Colonic mucosa (tissue), 4 donors: ENCODE measurements at places on chromosomes 7 and 10.

DNA sequence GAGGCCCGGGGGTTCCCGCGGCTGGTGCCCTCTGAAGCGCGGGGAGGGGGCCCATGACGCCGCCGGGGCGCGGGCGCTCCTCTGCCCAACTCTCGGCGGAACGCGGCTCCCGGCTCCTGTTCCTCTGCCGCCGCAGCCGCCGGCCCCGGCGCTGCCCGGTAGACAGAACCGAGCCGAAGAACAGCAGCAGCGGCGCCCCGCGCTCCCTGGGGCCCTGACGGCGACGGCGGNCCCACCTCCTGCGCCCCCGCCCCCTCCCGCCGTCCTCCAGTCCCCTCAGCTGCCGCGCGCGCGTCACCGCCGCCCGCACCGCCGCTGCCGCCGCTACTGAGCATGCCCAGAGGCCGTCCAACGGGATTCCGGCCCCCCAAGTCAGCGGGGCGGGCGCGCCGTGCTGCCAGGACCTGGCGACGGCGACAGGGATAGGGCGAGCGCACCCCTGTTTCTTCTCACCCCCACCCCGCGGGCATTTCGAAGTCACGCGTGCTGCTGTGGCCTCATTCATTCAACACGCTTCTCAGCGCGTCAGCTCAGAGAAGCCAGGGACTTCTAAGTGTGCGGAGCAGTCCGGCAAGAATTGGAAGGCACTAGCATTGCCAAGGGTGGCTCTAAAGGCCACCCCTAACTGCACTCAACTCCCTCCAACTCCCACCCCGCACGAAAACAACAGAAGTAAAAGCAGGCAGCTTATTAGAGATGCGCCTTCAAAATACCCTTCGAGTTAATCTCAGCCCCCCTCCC, at the start of gene IPMK:
IPMK (minus strand) TSS at position 182 of the 741 bp plus-strand sequence. CDS start 283 bp downstream, outside the sequence.
- DNase-seq, result peak; percentile 96

- DNase-seq, result no peak
Measured at GRCh38 chr7:33495207-33495606, 365.8 kb downstream of the BBS9 start.

DNA sequence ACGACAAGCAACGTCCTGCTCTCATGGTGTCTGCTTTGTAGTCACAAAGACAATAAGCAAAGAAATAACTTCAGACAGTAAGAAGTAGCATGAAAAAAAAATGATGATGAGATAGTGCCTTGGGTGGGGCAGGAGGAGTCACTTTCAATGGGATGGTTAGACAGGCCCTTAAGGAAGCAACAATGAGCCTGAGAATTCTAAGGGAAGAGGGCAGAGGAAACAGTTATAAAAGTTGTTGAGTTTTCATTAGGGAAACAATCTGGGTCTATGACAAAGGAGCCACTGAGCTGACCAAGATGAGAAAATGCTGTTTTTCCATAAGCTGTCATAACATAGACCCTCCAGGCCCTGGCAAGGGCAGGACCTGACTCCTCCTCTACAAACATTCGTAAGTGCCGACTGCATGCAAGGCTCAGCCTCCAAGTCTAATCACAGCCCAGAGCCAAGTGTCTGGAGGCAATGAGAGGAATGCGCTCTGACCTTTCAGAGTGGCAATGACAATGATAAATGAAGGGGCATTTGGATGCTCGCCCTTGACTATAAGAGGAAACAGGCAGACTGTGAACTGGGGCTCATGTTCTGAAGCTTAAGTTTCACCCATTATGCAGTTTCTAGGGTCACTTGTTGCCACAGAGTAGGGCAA, 43.7 kb downstream of the PPP1R3C start:
- no peak for DNase-seq

DNA sequence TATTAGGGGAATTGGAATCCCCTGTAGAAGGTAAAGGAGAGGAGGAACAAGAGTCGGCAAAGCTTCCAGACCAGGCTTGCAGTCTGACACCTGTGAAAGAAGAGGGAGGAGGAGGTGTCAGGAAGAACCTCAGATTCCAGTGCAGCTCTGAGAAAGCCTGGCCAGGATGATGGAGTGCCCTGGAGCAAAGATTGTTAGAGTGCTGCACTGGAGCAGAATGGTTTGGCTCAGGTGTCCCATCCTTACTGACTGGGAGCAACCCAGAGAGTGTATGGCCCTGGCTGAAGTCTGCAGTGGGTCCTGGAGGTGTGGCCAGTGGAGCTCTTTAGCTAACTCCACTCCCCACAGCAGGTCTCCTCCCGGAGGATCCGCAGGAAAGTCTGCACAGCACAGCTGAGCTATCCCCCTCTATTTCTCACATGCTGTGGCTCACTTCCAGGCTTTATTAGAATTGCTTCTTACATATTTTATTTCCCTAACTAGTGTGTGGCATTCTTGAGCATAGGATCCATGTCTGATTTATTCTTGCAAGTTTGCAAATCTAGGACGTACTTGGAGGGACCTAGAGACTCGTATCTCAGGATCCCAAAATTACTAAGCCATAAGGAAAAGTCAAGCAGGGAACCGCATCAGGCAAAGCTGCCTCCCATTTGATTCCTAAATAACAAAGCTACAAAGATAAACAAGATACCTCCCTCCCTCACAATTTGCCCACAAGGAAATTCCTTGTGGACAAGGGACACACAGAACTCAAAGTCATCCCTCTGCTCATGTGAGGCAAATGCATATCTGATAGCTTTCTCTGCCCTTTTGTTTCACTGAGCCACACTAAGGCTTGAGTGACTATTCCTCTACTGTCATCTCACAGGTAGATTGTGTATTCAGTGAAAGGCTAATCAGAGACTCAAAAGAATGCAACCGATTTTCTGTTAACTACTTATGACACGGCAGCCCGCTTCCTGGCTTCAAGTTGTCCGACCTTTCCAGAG, 58.8 kb downstream of the VIM start:
- no peak for DNase-seq

DNA sequence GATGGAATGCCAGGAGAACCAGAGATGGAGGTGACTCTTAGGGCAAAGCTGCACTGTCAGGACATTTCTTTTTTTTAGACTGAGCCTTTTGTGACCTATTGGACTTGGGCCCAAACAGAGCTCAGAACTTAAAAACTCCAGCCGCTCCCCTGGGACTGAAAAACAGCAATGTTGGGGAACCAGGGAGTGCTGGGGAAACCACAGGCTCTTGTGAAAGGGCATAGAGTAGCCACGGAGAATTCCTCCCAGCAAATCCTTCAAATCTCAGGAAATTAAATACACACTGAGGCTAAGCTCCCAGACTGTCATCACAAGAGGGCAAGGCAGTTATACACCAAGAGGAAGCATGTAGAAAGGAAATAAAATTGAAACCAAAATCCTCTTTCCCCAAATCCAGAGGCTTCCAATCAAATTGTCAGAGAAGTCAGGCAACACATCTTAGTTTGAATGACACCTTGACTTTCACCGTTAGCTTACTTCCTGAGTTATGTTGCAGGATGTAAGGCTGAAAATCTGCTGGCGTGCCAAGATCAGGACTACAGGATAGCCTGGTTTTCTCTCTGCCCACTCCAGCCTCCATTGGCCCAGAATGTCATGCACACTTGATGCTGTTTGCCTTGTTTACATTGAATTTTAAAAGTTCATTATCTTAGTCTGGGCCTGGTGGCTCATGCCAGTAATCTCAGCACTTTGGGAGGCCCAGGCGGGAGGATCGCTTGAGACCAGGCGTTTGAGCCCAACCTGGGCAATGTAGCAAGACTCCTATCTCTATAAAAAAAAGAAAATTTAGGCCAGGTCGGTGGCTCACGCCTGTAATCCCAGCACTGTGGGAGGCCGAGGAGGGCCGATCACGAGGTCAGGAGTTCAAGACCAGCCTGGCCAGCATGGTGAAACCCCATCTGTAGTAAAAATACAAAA, 2.6 kb upstream of the RFC2 start:
- no peak for DNase-seq

GRCh38 chr10:90179696-90180407, 478.5 kb downstream of the KIF20B start:
- DNase-seq, result peak; percentile 20

GRCh38 chr10:117137031-117137910, 799 bp downstream of the VAX1 start:
- DNase-seq, result no peak

DNA sequence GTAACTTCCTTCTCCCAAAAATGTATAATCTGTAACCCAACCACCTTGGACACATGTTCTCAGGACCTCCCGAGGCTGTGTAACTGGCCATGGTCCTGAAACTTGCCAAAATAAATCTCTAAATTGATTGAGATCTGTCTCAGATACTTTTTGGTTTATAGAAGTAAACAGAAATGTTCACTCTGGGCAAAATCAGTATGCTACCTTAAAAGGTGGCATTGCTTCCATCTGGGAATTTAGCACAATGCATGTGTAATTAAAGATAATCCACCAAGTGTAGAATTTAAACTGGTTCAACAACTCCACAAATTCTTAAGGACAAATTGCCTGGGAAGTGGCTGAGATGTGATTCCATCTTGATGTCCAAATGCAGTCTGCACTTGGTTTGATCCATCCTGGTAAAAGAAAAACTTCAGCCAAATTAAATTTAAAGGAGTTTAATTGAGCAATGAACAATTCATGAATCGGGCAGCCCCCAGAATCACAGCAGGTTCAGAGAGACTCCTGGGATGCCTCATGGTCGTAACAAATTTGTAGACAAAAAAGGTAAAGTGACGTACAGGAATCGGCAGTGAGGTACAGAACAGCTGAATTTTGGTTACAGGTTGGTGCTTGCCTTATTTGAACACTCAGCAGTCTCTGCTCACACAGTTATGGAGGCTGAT, 102.6 kb upstream of the PFKP start:
- DNase-seq, result no peak

- no peak for DNase-seq
Measured at GRCh38 chr7:132234711-132235110, 341.6 kb downstream of the PLXNA4 start.

GRCh38 chr10:104894681-104895080, 253.6 kb downstream of the SORCS3 start:
- DNase-seq, result no peak

- DNase-seq, result no peak
Measured at GRCh38 chr10:103696094-103696410, 159.3 kb downstream of the SH3PXD2A start.

DNA sequence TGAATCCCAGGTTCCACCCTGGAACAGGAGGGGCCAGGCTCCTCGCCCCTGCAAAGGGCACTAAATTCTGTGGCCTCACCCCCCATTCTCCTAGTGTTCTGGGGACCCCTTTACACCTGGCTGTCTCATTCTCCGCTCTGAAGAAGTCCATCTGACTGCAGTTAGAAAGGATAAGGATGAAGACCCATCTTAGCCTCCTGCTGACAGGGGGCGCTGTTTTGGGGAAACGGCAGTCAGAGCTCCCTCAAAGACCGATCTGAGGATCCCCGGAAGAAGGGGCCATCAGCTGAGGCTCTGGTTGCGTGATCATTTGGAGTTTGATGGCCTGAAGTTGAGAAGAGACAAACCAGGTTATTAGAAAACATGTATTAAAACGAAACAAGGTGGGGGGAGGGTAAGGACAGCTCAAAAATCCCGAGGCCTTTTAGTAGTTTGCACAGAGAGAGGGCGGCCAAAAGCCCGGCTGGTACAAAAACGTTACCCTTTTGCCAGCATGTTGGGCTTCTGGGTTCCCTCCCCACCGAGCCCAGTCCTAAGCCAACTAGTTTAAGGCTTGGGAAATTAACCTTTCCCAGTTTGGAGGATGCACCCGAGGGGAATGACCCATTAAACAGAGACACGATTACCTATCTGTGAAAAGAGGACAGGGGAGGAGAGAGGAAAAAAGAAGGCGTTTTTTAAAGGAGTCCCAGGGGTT, 102.8 kb downstream of the CHN2 start:
- DNase-seq, result no peak

DNA sequence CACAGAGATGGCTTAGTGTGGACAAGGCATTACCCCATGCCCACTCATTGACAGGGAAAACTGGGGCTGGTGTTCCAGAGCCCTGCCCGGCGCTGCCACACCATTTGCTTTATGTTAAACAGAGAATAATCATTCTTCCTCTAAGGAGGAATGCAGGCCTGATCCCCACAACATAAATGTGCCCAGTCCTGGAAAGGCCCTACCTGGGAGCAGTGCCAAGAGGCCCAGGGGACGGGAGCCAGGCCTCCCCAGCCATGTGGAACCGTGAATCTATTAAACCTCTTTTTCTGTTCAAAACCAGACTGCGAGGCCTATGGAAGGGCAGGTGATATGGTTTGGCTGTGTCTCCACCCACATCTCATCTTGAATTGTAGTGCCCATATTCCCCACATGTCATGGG, 264.1 kb downstream of the GRID1 start:
- no peak for DNase-seq

GRCh38 chr7:132687981-132688383, 111.7 kb upstream of the PLXNA4 start:
- no peak for DNase-seq

DNA sequence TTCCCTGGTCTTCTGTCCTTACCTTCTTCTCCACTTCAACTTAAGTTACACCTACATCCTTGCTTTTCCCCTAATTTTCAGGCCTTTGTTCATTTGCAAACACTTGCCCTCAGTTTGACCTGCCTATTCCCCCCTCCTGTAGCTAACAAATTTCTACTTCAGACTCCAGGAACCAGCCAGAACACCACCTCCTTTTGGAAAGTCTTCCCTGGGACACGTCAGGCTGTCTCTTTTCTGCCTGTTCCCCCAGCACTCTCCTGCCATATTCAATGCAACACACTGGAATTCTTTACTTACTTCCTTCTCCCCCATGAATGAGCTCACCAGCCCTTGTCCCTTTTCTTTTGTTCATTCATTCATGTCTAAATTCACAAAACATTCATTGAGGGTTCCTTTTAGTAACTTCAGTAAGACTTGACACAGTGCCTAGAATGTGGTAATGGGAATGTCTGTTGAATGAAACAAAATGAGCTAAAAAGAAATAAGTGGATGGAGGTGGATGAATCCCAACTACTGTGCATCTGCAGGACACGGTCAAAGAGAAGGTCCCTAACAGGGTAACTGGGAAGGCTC, 478.0 kb downstream of the KCNMA1 start:
- DNase-seq, result no peak

GRCh38 chr10:123043409-123043925, 34.7 kb downstream of the ACADSB start:
- peak; percentile 36 for DNase-seq

DNA sequence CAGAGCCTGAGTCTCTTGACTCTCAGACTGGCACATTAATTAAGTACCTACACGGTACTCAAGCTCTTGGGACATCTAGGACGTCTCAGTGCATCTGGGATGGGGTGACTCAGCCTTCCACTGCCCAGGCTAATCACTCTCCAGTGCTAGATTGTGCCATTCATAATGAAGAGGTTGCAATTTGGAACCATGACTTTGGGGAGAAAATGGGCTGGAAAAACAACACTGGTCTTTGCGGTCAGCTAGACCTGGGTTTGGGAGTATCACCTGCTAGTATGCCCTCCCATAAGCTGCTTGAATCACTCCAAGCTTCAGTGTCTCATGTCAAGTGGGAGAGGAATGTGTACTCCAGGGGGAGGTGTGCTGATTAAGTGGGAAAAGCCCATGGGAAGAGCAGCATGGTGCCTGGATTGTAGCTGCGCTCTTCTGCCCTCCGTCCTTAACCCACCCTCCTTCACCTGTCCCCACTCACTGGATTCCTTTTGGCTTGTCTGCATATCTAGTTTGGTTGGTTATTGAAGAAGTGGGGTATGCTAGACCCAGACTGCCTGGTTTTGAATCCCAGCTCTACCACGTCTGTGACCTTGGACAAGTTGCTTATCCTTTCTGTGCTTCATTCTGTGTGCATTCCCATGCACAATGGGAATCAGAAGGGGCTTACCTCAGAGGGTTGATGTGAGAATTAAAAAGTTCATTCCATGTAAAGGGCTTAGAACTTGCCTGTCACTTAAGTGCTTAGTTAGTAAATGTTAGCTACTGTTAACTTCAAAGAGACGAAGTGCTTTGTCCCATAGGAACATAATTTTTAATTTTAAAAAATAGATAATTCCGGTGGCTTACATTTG, 3.8 kb downstream of the NFE2L3 start:
- no peak for DNase-seq

- no peak for DNase-seq
Measured at GRCh38 chr7:47847207-47847606, 101.1 kb downstream of the PKD1L1 start.
